Activated T-helper 1 cell treated with anti-CD3 and anti-CD28 coated beads, Interleukin-12 subunit alpha, Interleukin-12 subunit beta, Interleukin-2, Interleukin-4 antibody, amounts not matched to agents 30 ng/mL and 10 ng/mL and 1 ng/mL, durations not matched to agents 14 hours and 24 hours and 36 hours (primary cell): ENCODE measurements at places on chromosomes 7 and 10.
A peak's percentile ranks its signal among the peaks of the same experiment; 100 is the strongest.

DNA sequence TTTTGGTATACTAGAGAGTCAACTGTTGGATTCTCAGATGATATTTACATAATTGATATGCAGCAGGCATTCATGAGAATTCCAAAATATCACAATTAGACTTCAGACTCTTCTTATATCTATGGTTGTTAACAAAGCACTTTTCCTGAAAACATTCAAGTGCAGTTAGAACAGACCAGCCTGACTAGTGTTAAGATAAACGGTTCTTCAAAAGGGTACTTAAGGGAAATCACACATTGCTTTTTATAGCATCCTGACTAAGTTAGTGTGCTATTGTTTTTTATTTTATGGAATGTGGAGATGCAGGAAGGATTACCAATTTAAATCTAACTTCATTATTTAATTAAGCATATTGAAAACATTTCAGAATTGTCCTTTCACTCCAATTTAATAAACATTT lies 405.1 kb downstream of the PLXDC2 start:
- DNase-seq, result no peak

DNA sequence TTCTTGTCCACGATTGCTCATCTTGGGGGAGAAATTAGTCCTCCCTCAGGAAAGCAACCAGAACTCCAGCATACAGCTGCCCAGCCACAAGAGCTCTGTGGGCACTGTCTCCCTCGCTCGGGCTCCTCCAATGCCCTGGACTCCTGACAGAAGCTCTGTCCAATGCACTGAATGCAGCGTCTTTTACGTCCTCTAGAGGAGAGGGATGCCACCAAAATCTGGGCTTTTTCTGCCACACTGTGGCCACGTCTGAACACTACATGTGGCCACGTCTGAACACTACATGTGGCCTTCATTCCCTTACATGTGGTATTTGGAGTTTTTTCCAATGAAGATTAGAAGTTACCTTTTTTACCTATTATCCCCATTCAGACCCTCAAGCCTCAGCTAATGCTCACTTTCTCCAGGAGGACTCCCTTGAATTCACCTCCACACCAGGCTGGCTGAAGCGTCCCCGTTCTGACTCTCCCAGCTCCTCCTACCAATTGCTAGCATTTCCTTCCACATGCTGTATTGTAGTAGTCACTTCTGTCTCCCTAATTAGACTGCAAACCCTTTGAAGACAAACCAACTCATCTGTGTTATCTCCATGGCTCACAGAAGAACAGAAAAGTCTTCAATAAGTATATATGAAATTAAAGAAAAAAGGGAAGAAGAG lies 134.3 kb upstream of the PDE1C start:
- DNase-seq, result no peak

DNA sequence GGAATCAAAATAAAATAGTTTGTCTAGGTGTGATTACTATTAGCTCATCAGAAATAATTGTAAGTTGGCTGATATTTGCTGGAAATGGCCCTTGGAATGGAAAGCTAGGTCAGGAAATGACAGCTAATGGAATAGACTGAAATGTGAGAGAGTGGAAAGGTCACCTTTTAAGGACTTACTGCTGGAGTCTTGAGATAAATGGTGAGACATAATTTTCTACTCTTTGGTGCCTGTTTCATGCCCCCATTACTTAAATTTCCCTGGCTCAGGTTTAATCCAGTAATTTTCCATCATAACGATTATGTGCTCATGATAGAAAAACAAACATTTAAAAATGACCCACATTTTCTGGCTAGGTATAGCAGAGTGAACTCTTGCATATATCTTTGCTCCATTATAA lies 123.6 kb downstream of the ADAM22 start:
- no peak for DNase-seq

DNA sequence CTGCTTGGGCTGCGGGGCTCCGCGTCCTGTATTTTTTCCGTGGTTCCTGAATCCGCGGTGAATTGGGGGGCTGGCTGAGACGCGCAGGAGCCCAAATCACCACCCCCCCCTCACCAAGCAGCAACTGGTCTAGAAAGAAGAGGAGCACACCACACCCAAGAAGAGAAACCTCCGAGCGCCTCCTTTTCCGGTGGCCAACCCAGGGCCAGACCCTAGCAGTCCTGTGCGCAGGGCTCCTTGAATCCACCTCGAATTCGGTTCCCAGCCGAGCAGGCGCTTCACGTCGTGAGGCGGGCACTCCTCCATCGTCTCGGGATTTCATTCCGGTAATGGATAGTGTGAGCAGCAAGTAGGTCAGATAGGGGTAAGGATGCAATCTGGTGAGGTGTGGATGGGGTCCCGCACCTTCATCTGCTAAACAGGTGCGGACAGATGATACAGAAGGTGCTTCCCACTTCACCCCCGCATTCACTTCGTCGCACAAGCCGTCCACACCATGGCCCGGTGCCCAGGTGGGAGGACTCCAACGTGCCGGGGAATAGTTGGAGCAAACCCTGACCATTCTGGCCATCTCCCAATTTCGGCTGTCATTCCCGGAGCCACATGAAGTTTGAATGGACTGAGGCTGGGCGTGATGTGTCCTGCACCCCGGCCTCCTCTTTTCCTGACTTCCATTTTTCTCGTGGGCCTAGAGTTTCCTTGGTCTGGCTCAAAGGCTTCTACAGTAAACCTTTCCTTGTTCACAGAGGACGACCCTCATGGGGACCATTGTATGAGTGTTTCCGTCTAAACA lies 19.8 kb upstream of the ZNF273 start:
- no peak for DNase-seq

DNA sequence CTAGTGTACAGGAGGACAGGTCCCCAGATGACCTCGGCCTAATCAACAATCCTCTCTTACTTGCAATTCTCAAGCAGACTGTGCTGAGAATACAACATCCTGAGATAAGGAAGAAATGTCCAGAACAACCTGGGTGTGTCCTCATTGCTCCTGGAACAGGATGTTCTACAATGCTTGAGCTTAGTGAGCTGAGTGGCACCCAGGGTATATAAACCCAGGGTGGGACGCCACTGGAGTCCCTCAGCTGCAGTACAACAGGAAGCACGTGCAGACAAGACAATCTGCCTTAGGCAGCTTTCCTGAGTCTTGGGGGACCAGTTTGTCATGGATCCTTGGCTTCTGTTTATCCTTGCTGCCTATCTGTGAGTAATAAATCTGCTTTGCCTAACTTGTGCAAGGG lies 27.7 kb upstream of the SLC25A13 start:
- no peak for DNase-seq

- no peak for DNase-seq
Measured at GRCh38 chr7:7848246-7848645, 120.3 kb upstream of the GLCCI1 start.

DNA sequence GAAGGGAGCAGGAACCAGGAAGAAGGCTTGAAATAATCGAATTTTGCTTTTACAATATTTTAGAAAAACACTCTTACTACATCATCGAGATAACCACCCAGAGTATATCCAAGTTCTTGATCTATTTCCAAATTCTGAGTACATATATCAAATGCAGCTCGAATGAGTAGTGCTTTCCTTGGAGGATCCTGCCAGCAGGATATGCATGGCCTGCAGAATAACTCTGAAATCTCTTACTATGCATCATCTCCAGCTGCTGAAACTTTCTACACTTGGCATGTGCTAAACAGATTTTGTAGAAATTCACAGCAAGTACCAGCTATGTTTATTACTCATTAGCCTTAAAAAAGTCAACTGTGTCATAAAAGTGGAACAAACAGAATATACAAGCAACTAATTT lies 44.0 kb upstream of the ANK3 start:
- no peak for DNase-seq

GRCh38 chr7:30470771-30471170 lies 7.8 kb downstream of the NOD1 start:
- no peak for DNase-seq

DNA sequence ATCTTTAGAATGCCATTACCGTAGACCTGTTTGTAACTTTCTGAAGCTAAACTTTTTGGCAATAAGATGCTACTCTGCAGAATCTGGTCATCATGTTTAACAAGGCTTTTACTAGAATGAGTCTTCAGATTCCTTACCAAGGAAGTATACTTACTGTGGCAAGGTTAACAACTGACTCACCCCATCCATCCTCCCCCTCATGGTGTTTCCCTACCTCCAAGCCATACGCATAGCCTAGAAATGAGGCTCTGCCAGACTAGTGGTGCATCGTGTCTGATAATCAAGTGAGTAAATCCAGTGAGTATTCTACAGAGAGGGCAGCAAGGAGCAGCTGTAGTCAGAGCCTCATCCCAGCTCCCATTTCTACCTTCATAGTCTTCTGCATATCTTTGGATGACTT lies 223.6 kb downstream of the IPMK start:
- no peak for DNase-seq

DNA sequence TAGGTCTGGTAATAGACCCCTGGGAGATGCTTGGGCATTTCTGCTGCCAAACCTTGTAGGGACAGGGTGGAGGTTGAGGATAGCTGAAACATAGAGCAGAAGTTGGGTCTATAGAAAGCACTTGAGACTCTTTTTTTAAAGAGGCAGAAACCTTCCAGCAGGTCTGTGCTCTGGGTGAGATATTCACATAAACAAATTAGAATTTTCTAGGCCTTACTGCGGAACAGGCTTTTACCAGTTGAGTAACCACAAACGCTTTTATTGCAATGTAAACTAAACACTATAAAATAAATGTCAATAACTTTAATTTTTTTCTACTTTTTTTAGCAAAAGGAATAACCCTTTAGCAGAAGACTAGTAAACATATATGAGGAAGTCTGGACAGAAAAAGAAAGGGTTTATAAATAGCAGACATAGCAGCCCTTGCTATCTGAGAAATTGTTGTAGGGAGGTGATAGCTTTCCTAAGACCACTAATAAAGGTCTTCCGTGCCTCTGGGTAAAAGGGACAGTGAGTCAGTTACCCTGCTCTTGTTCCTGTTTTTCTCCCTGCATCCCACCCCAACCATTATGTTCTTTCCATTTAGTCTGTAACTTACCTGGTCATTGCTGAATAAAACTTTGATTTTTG lies 38.7 kb downstream of the CACNB2 start:
- no peak for DNase-seq

- no peak for DNase-seq
Measured at GRCh38 chr7:452791-453455, 66.7 kb downstream of the PDGFA start.

- DNase-seq, result no peak
Measured at GRCh38 chr10:13703997-13704536, 117.3 kb downstream of the PRPF18 start.

GRCh38 chr7:4883372-4884144 lies at the start of gene RADIL:
TSS of gene RADIL (minus strand) at chr7:4883716. CDS start at chr7:4878139, 5,577 bp downstream.
- peak; percentile 77 for DNase-seq

- DNase-seq, result no peak
Measured at GRCh38 chr7:4091767-4092166, 590.3 kb upstream of the FOXK1 start.

DNA sequence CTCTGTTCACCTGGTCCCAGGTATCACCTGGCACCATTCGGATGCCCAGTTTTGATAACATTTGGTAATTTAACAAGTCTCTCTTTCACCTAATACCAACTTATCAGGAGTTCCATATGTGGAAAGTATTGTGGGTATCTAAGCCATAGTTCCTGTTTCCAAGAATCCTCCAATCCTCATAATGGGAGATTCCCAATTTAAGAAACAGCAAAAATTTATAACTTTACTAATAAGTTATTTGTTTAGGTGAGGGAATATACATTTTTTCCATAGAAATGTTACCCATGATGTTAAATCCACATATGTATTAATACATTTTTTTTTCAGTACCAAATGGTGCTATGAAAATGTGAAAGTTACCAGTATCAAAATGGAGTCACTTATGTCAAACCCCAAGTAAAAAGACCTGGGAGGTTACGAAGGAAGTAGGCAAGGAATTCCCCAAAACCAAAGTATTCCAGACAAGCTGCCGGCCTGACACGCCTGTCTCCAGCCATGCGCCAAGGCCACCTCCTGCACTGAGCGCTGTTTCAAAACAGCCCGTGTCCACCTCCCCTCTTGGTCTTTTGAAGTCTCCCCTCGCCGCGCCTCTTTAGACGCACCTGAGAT lies 44.8 kb downstream of the PRKCQ start:
- no peak for DNase-seq

GRCh38 chr7:131878777-131879176 lies 322.3 kb upstream of the PODXL start:
- DNase-seq, result no peak

- no peak for DNase-seq
Measured at GRCh38 chr10:76026176-76026771, 594.9 kb downstream of the LRMDA start.

GRCh38 chr7:136016649-136017395 lies 39.7 kb upstream of the MTPN start:
- no peak for DNase-seq
